ENCODE measurements at places on chromosomes 1 and 21.

GRCh38 chr1:223363856-223364684 lies at the start of gene SUSD4:
Gene SUSD4, minus strand, starts transcription at chr1:223364176. Its CDS starts 751 bp downstream, at chr1:223363425.
- peak; percentile 85 for DNase-seq

DNA sequence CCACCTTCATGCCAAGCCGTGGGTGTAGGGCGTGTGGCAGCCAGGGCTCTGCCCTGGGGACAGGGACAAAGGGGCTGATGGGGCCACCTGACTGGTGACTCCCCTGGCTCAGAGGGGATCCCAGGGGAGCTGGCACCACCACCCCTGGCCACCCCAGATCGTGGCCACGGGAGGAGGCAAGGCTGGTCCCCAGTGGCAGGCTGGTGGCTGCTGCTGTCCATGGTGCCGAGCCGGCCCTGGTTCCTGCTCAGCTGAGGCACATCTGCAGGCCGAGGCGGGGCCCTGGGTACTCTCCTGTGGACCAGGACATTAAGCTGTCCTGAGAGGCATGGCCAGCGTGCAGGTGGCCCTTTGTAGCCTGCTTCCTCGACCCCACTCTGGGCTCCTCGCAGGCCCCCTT lies 6.5 kb downstream of the PLCH2 start:
- no peak for DNase-seq

GRCh38 chr1:19564366-19564765 lies 79.0 kb upstream of the CAPZB start:
- no peak for DNase-seq

DNA sequence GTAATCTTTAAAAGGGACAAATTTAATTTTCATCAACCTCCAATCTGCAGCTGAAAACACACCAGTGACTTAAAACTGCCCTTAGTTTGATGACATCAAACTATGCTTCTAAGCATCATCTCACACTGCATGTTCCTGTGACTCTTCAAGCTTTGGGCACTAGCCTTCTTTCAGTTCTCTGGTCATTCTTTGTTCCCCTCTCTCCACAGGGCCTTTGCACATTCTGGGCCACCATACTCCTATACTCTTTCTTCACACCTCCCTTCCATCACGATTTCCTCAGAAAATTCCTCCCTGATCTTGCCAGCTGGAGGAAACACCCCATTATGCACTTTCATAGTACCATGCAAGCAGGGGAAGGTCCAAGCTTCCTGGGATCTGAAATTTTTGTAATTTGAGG lies 77.6 kb upstream of the ZNF326 start:
- DNase-seq, result no peak

GRCh38 chr1:236113324-236114032 lies 28.9 kb upstream of the GPR137B start:
- no peak for DNase-seq

DNA sequence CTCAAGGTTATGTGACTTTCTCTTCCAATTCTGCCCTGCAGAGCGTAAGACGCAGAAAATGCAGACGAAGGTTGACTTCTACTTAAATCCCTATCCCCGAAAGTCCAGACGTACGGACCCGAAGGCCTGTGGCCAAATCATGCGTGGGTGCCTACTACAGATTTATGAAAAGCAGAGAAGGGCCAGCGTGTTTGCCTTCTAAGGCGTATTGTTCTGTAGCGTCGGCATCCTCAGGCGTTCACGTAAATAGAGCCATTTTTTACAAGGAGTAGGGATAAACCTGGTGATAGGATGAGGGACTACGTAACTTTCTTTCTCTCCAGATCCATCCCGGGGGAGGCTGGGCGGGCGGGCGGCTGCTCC lies 222 bp upstream of the GIPC2 start:
- DNase-seq, result no peak

- DNase-seq, result no peak
Measured at GRCh38 chr1:41791667-41792484, 126.8 kb downstream of the HIVEP3 start.

- DNase-seq, result no peak
Measured at GRCh38 chr1:179082999-179083335, 1.1 kb downstream of the TOR3A start.

GRCh38 chr1:67683316-67683715 lies 1.7 kb upstream of the GADD45A start:
- DNase-seq, result no peak

DNA sequence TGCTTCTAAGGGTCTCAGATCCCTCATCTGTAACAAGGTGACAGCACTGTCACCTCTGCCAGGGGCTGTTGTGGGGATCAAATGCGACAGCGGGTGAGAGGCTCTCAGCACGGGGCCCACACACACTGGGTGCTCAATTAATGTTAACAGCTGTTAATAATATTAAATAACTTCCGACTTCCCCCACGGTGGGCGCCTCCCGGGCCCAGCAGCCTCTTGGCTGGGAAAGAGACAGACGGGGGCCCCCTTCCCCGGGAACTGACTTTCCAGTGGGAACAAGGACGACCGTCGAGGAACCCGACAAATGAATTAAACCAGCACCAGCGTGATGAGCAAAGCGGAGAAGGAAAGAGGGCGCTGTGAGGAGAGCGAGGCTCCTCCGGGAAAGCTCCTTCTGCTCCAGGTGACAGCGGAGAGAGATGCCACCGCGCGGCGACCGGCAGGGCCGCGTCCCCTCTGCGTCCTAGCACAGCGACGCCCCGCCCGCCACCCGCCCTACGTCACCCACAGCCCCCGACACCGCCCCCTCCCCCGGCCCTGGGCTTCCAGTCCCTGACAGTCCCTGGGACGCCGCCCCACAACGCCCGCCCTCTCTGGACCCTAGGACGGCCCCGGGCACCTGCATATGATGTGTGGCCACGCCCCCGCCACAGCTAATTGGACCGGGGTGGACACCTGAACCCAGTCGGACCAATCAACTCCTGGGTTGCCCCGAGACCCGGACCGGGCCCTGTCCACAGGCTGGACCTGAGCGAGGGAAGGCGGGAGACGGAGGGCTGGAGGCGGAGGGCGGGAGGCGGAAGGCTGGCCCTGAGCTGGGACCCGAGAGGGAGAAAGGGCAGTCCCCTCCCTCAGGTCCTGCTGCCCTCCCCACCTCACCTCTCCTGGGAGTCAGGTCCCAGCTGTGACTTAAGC lies 38.2 kb downstream of the MATN1 start:
- DNase-seq, result peak; percentile 55

All from right cardiac atrium (tissue), 5 donors.